Occipital lobe (tissue), 3 donors: ENCODE measurements at places on chromosomes 3 and 15.

DNA sequence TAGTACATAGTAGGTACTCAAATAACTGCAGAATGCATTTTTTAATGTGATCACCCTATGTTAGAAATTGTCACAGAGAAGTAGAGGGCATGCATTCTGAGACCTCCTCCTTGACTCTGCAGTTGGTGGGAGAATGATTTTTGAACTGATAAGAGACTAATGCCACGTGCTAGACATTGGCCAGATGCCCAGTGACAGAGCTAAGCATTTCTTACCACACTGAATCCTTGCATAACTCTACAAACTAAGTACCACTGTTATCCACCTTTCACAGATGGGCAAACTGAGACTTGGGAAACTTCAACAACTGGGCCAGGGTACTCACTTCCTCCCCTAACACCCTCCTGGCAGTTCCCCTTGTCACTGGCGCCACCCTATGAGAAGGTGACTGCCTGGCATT, 33.5 kb upstream of the SPATA12 start:
- no peak for DNase-seq

DNA sequence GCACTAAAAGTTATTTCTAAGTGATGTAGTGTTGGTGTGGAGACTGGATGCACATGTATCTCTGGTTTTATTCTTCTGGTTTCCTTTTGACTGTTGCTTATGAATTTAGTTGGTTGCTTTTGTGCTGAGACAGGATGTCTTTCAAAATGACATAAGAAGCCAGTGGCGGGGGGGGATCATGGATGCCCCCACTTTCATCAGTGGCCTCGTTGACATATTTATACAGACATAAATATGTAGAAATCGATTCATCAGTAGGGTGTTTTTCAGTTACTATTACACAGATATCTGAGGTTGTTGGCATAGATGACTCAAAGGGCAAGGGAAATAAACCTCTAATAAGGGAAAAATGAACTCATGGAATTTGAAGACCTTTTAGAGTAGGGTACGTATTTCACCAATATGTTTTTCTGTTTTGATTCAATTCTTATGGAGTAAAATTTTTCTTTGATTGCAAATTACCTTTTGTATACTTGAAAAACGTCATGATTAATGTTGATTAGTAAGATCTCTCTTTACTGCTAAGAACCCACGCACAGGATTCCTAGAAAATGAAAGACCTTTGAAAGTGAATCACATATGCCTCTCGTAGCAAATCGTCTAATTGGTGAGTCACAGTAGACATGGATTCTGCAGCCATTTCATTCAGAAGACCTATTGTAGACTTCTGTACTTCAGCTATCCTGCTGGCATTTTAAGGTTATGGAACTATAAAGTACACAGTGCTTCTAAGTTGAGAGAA, 97.4 kb upstream of the RBMS3 start:
- no peak for DNase-seq

DNA sequence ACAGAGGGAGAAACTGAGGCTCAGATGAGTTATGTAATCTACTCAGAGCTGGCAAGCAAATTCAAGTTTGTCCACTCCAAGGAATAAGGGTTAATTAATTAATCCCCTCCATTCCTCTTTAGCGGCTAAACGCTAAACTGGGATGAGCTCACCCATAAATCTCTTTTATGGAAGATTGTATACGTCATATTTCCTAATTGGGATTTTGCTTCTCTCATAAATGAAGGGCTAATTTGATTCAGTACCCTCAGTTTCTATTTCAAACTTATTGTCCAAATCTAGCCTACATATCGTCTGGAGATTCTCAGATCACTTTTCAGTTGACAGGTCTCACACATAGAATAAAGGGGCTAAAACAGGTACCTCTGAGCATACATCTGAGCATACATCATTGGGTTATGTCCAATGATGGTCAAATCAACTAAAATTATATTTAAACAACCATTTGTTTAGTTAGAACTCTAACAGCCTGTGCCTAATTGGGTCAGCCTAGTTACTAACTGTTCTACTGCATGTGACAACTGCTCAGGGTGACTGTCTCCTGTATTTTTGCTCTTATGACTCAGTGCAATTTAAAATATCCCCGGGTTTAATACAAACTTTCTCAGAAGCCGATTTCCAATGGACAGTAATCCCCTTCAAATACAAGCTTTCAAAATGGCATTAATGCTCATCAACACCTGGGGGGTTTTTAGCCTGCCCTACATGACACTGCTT, 57.6 kb upstream of the PLXND1 start:
- no peak for DNase-seq

DNA sequence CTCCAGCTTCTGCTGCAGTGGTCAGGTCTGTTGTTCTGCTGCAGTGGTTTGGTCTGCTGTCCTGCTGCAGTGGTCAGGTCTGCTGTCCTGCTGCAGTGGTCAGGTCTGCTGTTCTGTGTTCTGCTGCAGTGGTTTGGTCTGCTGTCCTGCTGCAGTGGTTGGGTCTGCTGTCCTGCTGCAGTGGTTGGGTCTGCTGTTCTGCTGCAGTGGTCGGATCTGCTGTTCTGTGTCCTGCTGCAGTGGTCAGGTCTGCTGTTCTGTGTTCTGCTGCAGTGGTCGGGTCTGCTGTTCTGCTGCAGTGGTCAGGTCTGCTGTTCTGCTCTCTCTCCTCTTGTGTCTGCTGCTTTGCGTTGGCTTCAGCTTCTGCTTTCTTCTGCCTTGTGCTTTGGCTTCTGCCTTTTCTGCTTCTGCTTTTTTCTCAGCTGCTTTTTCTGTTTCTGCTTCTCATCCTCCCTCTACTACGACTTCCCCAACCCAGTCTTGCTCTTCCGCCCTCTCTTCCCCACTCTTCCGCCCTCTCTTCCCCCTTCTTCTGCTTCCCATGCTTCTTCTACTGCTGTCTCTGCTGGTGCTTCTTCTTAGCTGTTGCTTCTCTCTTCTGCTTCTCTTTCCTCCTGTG, 50.7 kb downstream of the FAM43A start:
- DNase-seq, result no peak

GRCh38 chr15:56019060-56019793, 25.8 kb upstream of the NEDD4 start:
- DNase-seq, result no peak

- no peak for DNase-seq
These were observed 731 bp downstream of the ZNF710 start for GRCh38 chr15:90001683-90002427.

DNA sequence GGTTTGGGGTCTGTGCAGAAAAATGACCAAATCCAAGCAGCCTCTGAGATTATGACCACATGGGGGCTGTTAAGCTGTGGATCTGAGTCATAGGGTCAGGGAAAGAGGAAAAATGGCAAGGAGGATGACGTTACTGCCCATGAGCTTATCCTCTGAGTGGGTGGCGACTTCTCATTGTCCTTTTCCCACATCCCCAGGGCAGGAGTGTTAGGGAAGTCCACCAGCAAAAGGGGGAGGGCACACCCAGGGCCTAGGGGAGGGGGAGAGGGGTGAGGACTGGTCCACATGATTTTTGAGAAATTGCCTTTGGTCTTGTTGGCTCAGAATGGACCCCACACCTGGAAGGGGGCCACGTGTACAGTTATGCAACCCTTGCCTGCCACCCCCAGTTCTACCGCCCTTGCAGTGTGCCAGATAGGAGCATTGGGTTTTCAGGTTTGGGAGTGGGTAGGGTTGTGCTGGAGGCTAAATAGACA, 2.6 kb downstream of the CD276 start:
- no peak for DNase-seq

GRCh38 chr15:65071381-65071811, 3.6 kb upstream of the RASL12 start:
- DNase-seq, result no peak

DNA sequence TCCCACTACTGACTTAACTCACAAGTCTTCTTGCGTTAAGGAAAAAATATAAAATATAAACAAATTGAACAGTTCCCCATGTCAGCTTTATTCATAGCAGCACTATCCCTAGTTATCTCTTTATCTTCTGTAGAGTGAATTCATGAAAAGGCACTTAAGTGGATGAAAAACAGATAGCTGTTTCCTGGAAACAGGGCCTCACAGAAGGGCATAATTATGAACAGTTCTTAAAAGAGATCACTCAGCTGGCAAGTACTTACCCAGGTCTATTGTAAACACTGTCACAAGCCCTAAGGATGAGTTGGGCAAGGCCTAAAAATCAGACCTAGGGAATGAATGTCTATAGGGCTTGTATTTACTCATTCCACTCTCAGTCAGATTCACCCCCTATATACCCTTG, 10.7 kb downstream of the MB21D2 start:
- DNase-seq, result no peak

- DNase-seq, result no peak
These were observed 233.4 kb downstream of the ZPLD1 start for GRCh38 chr3:102668247-102668646.

DNA sequence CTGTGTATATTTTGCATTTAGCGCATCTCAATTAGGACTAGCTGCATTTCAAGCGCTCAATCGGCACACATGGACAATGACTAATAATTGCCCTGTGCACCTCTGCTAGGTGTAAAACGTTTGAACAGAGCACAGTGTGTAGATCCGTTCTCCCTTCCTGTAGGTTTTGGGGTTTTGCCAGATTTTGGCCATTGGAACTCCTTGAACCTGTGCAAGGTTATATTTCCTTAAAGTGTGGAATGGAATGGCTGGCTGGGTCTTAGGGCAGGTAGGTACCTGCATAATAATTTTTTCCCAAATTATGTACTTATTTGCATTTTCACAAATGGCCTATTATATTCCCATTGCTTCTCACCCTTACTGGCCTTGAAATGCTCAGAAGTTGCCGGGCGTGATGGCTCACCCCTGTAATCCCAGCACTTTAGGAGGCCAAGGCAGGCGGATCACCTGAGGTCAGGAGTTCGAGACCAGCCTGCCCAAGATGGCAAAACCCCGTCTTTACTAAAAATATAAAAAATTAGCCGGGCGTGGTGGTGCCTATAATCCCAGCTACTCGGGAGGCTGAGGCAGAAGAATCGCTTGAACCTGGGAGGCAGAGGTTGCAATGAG, 777 bp downstream of the RNU5B-1 start:
- no peak for DNase-seq

DNA sequence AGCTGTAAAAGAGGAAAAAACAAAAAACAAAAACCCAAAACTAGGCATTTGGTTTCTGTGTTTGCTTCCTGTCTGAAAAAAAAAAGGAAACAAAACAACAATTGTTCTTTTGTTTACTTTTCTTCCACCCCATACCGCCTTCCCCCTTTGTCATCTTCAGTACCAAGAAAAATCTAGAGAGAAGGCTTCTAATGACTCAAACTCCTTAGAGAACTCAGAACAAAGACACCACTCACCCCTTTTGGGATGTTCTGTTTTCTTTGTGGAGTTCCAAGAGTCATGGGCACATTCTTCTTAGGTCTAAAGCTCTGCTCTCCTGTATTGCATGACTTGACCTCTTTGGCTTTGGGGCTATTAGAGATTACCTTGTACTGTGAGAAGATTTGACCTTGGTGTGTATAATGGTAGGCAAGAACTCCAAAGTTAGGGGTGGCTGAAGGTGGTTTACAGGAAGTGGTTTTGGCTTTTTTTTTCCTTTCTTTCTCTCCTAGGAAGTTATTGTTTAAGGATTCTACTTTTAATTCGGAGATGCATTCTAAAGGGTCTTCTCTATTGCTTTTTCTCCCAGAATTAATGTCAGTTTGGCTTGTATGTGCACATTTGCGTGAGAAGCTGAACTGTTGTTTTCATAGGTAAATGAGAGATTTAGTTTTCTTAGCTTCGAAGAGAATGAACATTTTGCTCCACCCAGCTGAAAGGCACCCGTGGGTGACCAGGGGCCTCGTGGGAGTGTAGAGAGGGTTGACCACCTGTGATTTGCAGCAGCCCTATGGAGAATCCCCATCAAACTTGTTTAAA, 39.5 kb upstream of the ZBTB20 start:
- DNase-seq, result no peak

- DNase-seq, result no peak
These were observed 130.6 kb upstream of the MEF2A start for GRCh38 chr15:99435113-99435695.
